ENCODE measurements at places on chromosomes 13 and 19. TPM values are rescaled to one million over a fixed set of nuclear protein-coding genes. Genes with fewer than 3 reads are reported as not detected.

The SIGLEC6 gene
- 0.32 TPM for polyA plus RNA-seq

The ZNF611 gene
- 23.1 TPM for polyA plus RNA-seq

GRCh38 chr13:86601351-86601750 is 802.1 kb upstream of the SLITRK6 start:
- DNase-seq: no peak

- DNase-seq: no peak
These were observed 73.6 kb downstream of the KDM4B start for GRCh38 chr19:5042556-5042955.

GRCh38 chr13:83229574-83230305 is 652.5 kb downstream of the SLITRK1 start:
- no peak for DNase-seq

DNA sequence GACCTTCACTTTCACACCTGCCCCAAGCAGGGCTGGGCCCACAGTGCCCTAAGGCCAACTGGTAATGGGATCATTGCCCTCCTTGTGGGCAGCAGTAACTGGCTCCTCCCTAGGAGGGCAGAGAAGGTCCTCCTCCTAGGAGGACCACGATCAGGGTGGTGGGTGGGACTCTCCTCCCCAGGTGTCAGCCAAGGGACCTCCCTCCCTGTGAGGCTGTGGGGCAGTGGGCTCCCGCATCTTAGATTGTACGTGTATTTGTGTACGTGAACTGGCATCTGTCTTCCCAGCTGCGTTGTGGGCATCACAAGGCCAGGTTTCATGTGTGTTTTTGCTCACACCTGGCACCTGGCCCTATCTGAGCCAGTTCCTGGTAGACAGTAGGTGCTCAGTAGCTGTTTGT is 111.8 kb downstream of the SOX1 start:
- DNase-seq: no peak

All from renal cortex interstitium (tissue), 15 donors.